ENCODE measurements at places on chromosomes 1 and 21.
A peak's percentile ranks its signal among the peaks of the same experiment; 100 is the strongest.

GRCh38 chr1:60436186-60436585, 362.6 kb upstream of the C1orf87 start:
- DNase-seq = no peak

- DNase-seq = no peak
Observed at GRCh38 chr21:27448960-27449359, 482.1 kb upstream of the ADAMTS5 start.

GRCh38 chr1:229640455-229640854, 14.4 kb downstream of the URB2 start:
- DNase-seq = no peak

- DNase-seq = no peak
Observed at GRCh38 chr1:228852511-228853088, 117.3 kb downstream of the RHOU start.

GRCh38 chr1:117607471-117607870, 1.6 kb downstream of the TENT5C start:
- DNase-seq = peak; percentile 78

DNA sequence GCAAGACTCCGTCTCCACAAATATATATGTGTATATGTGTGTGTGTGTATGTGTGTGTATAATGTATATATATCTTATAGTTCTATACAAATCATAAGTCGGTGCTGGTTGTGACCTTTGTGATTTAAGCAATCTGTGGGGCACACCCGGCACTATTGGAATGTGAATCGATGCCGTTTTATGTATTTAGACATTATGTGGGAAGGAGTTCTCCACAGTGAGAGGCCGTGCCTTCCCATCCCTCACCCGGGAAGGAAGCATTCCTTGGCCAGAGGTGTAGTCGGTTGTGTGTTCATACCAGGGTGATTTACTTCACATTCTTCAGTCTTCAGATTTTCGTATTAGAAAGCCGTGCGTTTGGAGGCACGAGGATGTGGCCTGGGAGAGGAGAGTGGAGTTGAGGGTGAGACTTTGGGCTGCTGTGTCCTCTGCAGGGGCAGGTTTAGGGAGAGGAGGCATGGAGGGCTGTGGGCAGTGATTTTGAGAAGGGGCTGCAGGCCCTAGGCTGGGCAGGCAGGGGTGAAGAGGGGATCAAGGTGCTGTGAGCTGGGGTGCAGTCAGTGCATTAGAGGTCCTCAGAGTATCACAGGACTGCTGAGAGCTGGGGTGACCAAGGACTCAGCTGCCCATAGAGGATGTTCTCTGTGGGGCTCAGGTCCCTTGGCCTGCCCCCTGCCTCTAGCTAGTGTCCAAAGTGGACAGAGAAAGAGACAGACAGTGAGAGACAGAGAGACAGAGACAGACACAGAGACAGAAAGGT, 57.7 kb downstream of the TRIM11 start:
- DNase-seq = no peak

GRCh38 chr21:32535612-32536011, 49.7 kb downstream of the TCP10L start:
- DNase-seq = no peak

DNA sequence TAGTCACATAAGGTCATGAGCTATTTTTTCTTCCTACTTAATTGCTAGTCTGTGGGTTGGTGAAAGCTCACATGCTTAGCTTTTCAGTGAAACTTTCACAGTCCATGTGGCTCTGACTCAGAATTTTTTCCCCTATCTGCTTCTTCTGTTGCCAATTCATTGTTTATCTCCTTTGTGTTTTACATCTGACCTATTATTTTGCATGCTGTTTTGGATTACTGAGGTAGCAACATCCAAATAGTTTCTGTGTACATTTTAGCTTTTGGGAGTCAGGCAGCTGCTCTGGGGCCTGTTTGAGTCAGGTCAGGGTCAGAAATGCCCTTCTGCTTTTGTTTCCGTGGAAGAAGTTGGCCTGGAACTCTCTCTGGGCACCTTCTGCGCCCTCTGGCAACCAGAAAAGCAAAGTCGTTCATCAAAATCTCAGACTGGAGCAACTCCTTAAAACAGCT, 40.0 kb downstream of the ROR1 start:
- no peak for DNase-seq

DNA sequence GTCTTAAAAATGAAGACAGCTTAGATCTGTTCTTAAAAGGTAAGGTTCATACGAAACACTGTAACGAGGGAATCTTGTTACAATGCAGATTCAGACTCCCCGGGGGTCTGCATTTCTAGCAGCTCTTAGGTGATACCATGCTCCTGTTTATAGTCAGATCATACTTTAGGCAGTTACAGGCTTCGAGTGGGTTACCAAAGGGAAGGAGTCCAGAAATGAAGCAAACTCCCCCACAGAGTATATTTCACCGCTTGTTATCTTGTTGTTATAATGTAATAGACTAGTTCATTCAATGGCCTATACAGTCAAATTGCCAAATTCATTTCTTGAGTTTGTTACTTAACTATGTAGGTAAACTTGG, 601.1 kb downstream of the USP25 start:
- no peak for DNase-seq

- DNase-seq = no peak
Observed at GRCh38 chr1:19676438-19676922, 11.8 kb downstream of the HTR6 start.

- no peak for DNase-seq
Observed at GRCh38 chr1:85274969-85275453, 1.4 kb downstream of the BCL10 start.

DNA sequence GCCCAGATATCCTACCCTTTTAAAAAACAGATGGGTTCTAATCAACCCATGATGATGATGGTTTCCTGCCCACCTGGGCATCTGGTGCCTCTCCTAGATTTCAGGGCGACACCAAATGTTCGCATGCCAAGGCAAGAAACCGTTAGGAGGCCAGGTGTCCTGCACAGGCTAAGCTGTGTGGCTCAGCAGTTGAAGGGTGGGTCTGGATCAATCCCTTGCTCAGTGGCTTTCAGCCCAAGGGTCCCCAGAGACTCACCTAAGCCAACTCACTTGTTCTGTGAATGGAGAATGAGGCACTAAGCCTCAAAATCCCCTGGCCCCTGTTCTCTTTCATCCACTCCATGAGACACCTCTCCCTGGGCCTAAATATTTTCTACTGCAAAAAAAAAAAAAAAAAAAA, 169.1 kb upstream of the EDN2 start:
- DNase-seq = peak; percentile 45

GRCh38 chr21:36839123-36839522, 127.3 kb downstream of the HLCS start:
- no peak for DNase-seq

GRCh38 chr1:168340781-168341482, 60.3 kb downstream of the TBX19 start:
- DNase-seq = peak; percentile 67

DNA sequence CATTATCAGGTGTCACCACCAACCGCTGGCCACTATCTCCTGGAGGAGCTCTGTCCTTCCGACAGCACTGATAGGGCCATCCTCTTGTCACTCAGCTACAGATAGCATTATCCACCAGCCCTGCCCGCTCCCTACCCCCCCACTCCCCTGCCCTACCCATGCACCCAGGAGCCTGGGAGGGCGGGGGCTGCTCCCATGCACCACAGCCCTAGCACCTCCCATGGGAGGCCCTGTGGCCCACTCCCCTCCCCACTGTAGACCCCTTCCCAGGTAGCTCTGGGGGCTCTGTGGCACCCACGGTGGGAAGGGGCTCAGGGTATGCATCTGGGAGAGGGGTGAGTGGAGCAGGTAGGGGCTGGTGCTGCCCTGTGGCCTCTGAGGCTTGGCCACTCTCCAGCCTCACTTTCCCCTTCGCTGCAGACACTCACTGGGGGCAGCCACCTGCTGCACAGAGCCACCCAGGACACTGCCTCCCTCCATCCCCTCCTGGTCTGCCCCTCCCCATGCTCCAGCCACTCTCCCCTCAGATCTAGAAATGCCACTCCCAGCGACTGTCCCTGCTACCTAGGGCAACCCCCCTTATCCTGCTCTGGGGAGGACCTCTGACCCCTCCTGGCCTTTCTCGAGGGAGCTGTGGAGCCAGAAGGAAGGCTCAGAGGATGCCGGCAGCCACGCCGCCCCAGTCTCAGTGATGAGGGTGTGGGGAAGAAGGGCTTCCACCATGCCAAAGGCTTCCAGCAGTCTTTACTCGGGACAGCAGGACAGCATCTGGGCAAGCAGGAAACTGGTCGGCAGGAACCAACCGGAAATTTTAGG, 58.5 kb downstream of the WNT9A start:
- no peak for DNase-seq

- DNase-seq = no peak
Observed at GRCh38 chr1:186765446-186765845, 63.3 kb upstream of the PLA2G4A start.

GRCh38 chr1:152942161-152942560, 4.8 kb upstream of the SPRR5 start:
- no peak for DNase-seq

DNA sequence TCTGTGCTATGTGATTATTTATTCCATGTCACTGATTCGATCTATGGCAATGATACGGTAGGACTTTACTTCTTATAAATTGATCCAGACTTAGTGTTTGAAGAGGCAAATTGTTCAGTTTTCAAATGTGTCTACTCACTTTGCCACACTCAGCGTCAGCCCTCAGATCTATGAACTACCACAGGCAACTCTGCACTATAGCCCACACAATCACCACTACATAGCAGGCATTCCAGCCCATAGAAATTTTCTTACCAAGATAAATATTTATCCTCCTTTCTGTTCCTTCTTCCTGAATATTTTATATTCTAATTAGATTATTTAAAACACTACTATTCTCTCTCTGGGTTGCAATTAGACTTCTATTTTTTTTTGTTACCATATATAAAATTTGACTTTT, 776.1 kb downstream of the BRINP3 start:
- DNase-seq = no peak

DNA sequence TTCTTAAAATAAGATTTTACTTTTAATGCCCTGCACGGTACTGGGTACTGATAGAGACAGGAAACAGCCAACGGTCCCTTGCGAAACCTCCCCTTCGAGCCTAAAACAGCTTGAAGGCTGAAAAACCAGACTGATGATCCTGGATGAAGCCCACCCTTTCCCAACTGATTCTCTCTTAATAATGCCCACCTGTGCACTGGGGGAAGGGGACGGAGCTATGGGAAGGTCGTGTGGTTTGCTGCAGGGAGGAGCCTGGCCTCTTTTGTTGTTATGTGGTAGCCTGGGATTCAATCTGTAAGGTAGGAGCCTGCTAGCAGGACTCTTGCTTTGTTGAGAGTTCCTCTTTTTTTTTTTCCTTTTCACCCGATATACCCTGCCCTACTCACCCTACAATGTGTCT, 25.6 kb downstream of the SAMSN1 start:
- peak; percentile 40 for DNase-seq

DNA sequence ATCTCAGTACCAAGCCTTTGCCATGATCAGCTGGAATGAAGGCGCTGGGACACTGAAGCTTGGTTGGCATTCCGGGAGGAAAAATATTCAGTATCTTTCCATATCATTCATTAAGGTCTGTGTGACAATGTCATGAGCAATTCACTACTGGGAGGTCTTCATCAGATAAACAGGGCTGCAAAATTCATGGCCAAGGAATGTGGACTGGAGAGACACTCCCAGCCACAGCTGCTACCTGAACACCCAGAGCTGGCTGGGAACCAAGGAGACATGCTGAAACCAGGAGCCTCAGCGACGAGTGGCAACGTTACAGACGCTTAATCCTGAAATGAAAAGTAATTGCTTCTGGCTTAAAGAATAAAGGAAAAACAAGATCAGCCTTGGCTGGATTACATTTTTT, 30.6 kb upstream of the DDAH1 start:
- DNase-seq = no peak

DNA sequence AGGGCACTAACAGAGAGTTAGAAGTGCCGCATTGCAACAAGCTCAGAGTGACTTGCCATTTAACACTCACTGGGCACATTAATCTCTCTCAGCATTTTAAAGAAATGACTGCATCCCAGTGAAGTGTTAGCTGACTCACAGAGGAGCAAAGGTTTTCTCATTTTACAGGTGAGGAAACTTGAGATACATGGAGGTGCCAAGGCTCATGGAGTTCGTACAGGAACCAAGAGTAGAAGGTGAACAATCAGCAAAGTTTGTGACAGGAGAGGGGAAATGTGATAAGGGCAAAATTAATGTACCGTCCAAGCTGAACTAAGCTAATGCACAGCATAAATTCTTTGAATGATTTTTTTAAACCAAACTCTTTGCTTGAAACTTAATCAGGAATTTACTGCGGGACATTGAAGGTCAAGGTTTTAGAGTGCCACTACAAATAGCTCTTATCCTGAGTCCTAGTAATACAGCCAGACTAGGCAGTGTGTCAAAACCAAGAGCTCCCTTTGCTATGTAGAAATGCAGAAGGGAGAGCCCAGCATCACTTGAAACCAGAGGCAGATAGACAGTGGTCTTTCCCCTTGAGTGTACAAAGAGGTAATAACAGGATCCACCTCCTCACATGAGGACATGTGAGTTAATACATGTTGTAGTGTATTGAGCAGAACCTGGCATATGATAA, 22.4 kb upstream of the NTPCR start:
- DNase-seq = no peak

DNA sequence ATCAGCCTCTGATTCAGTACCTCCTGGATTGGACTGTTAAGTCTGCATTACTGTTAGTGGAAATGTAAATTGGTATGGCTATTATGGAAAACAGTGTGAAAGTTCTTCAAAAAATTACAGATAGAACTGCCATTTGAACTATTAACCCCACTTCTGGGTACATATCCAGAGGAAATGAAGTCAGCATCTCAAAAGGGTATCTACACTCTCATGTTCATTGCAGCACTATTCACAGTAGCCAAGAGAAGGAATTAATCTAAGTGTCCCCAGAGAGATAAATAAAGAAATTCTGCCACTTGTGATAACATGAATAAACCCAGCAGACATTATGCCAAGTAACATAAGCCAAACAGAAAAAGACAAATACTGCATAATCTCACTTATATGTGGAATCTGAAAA, 676.0 kb downstream of the PLA2G4A start:
- DNase-seq = no peak

- DNase-seq = no peak
Observed at GRCh38 chr1:58447886-58448285, 98.6 kb downstream of the OMA1 start.

DNA sequence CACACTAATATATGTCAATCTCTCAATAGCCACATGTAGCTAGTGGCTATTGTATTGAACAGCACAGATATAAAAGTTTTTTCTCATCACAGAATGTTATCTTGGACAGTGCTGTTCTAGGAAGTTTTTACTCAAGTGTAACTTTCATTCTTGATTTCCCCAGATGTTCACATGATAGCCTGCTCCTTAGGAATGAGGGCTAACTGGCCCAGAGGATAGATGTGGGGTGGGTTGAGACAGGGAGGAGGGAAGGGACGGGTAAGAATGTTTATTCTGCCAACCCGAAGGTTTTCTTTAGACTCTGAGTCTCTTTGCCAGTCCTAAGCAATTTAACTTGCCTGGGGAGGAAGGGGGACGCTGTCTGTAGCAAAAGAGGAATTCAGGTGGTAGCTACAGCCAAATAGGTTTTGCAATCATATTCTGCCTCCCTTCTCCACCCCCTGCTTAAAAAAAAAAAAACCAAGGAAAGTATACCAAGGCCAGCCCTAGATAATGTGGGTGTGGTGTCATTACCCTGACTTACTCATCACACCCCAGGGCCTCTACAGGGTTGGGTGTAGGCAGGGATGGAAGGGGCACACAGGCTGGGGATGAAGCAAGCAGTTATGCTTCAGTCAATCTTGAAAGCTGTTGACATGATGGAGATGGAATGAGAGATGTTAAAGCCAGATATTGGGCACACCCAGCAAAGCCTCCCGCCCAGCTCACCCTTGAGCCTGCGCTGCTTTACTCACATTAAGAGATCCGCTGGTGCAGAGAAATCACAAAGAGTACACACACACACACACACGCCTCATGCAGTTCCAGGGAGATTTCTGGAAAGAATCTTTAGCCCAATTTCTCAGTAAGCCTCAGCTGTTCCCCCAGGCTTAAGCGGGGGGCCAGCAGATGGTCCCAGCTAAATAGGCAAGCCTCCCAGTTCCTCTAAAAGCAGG, 59.9 kb downstream of the PLXNA2 start:
- no peak for DNase-seq

Measured in Jurkat, Clone E6-1 (cell line).